ENCODE measurements at places on chromosomes 16 and 17. TPM values are rescaled to one million over a fixed set of nuclear protein-coding genes. Genes with fewer than 3 reads are reported as not detected.

OR3A3 gene
- total RNA-seq = not detected

DNA sequence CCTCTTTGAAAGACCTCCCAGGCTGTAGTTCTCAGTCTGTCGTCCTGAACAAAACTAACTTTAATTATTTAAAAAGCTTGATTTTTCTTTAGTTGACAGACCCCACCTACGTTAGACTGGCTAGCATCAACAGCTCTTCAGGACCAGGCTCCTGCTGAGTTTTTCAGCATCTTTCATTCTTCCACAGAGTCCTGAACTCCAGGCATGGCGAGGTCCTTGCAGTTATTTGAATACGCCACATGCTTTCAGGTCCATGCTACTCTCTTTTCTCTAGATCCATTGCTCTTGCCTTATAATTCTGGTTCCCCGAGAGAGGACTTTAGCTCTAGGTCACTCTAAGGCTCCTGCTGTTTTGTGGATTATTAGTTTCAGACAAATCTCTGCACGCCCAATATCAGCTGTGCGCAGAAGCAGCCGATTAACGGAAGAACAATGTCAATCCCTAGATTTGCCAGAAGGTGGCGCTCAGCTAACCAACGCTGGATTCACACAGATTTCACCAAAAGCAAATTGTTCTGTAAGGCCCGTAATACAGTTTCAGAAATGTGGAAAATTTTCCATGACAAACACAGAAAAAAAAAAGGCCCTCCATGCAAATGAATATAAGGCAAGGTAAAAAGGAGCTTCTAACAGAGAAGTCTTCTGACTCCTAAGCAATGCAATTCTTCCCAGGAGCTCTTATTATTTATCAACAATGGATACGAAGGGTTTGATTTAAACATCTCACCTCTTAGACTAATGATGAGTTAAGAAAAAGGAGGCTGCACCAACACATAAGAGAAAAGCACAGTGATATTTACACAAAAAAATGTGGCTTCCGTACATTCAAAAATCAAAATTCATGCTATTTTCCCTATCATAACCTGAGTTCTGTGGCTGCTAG lies 33.5 kb upstream of the BCO1 start:
- peak; percentile 52 for DNase-seq

DNA sequence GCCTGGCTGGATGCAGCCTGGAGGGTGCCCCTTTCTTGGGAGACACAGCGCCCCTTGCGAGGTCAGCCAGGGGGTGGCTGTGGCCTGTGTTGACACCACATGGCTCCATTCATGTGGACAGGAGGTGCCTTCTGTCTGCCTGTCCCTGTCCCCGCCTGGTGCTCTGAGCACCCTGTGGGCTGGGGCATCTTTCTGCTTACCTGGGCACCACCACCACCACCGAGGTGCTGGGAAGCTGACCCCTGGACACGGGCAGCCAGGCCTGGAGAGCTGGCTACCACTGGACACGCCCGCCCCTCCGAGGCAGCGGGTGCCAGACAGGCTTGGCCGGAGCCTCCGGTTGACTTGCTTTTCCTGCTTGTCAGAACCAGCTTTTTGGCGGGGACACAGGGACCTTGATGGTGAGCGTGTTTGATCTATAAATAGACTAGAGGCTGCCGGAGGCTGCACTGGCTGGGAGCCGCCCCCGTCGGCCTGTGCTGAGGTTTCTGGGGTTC lies 121.3 kb upstream of the GSE1 start:
- peak; percentile 27 for DNase-seq

DNA sequence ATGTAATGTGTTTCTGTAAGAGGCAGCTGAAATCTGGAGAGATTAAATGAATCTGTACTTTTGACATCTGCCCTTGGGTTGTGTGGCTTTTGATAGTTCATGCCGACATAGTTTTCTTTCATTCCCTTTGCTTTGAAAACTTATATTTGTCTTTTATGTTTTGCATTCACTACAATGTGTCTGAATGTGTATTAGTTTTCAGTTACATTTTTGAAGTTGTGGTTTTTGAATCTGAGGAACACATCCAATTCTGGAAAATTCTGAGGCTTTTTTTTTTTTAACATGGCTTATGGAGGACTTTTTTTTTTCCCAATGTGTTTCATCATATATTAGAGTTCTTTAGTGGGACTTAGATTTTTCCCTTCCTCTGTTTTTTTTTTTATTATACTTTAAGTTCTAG lies 683.7 kb upstream of the SOX9 start:
- no peak for DNase-seq

CBX2 gene
- total RNA-seq = 4.0 TPM

TEFM gene
- 19.4 TPM for total RNA-seq

GRCh38 chr17:17269926-17270773 lies 10.9 kb downstream of the COPS3 start:
- DNase-seq = no peak

- peak; percentile 97 for DNase-seq
Measured at GRCh38 chr16:53090591-53091411, 36.0 kb downstream of the CHD9 start.

DNA sequence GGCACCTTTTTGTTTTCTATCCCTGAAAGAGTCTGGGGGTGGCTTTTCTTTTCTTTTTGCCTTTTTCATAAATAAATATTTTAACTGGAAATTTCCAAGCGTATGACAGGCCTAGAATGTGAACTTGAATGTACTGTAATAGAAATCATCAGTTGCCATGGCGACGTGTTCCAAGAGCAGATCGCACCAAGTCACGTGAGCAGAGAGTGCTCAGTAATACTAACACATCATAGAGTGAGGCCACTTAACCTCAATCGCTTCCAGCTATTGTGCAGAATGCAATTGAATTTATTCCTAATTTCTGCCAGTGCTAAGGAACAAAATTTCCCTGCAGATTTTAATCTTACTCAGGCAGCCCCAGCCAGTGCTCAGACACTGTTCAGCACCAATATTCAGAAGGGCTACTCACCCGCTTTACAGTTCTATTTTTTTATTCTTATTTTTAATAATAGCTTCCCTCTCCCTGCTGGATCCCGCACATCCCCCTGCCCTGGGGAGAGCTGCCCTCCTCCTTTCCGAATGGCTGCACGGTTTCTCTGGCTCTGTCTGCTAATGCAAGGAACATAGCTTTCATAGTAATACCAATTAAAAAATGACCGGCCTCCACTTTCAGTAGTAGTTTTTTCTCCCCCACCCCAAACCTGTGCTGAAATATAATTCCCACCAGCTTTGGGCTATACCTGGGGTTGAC lies 26.2 kb upstream of the PMFBP1 start:
- DNase-seq = peak; percentile 68

DNA sequence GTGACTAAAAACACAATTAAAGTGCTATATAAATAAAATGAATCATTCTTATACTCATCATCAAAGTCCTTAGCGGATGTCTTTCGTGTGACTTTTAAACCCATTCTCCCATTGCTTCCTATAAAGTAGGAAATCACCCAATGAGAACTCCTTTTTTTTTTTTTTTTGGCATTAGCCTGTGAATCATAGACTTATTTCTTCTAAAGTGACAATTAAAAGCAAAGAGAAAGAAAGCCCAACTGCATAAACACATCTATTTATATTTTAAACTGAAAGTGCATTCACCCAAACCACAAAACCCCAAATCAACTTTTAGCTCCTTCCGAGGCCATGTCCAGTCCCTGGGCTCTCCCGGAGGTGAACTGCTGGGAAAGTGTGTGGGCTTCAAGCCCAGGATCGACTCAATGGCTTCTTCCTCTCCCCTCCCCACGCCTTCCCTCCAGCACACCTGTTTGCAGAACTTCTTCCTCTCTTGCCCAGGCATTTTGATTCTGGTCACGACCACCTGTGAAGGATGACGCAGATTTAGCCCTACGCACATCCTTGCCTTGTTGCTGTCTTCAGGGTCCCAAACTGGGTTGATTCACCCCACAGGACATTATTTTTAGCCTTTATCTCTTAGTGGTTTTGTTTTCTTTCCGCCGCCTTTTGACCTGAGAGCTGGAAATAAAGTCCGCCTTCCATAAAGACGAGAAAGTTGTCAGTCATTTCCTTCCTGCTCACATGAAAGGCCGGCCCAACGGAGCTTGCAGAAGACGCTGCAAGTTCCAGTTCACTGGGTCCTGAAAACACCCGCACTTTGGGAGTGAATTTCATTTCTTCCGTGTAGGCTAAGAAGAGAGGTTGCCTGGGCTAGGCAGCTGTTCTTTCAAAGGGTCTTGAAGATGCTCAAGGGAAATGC lies 166.8 kb downstream of the MAP2K6 start:
- peak; percentile 84 for DNase-seq

DNA sequence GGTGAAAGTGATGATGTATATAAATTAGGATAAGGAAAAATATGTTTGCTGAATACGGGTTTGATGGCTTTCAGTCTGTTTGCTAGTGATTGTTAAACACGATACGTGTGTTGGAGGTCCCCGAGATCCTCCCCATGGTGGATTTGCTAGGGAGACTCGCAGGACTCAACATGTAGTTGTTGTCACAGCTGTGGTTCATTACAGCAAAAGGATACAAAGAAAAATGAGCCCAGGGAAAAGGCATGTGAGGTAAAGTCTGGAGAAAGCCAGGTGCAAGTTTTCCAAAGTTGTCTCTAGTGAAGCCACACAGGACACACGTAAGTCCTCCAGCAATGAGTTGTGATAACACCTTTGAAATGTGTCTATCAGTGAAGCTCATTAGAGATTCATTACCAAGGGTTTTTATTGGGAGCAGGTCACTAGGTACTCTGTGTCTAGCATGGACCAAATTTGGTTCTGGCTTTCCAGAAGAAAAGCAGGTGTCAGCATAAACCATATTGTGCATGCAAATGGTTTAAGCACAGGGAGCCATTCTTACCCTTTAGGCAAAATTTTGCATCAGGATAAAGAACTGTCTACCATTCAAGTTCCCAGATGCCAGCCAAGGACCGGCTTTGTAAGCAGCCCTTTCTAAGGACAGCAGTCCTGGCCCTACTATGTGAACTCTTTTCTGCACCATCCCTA lies 215.2 kb upstream of the WSCD1 start:
- DNase-seq = no peak

SNF8 gene
- total RNA-seq = 83.4 TPM

VPS4A gene
- total RNA-seq = 32.1 TPM

GRCh38 chr16:57865746-57866528 lies 63.6 kb upstream of the KIFC3 start:
- peak; percentile 57 for DNase-seq

- DNase-seq = no peak
Measured at GRCh38 chr16:11245988-11246387, 10.0 kb downstream of the SOCS1 start.

DNA sequence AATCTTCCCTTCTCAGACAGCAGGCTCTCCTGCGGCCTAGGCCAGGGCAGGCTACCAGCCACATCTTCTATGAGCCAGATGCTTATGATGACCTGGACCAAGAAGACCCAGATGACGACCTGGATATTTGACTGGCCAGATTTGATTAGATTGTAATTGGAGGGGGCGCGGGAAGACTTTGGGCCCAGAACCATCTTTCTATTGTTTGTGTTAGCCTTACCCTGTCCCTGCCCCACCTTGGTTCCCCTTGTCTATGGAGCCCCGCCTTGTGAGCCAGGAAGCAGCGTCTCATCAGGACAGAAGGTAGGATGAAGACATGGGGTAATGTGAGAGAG lies 2.8 kb downstream of the CLDN7 start:
- no peak for DNase-seq

RNF112 gene
- total RNA-seq = not detected

DNA sequence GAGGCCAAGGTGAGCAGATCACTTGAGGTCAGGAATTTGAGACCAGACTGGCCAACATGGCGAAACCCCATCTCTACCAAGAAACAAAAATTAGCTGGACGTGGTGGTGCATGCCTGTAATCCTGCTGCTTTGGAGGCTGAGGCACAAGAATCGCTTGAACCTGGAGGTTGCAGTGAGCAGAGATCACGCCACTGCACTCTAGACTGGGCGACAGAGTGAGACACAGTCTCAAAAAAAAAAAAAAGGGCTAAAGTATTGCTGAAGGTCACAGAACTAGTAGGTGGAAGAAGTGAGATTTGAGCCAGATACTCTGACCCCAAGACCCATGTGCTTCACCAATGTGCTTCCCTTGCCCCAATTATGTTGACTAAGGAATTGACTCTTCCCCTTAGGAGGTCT lies 112.0 kb downstream of the NPIPB5 start:
- no peak for DNase-seq

DNA sequence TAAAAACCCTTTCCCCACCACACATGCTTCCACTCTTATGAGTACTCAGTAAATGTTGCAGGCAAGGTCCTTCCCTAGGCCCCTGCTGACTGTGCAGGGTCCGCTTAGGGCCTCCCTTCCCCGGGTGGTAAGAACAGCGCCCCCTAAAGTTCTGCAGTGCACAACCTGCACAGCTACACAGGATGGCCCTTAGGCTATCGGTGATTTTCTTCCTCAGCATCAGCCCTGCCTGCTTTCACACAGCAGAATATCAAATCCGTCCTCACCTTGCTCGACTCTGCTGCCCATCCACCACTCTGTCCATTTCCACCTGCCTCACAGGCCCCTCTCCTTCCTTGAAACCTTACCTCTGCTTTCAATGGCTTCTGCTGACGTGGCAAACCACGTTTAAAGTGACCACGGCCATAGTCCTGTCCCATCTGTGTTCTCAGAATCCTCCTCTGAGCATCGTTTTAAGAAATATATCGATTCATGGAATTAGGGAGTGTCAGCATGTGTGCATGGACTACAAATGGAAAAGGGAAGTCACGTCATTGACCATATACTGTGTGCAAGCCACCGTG lies 51.4 kb upstream of the TMEM132E start:
- DNase-seq = no peak

DNA sequence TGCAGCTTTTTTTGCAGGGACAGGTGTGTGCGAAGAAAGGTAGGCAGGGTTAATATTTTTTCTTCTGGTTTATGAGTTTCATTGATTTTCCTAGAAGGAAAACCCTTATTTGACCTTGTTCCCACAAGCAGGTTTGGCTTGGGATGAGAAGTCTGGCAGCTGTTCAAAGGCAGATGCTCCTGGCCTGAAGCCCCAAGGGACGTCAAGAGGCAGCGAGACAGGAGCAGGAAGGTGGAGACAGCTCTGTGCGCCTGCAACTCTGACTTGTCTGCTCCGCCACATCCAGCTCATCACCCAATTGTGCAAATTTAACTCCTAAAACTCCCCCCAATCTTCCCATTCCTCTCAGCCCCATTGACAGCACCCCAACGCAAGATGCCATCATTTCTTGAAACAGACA lies 136.8 kb upstream of the XYLT1 start:
- DNase-seq = peak; percentile 35

DNA sequence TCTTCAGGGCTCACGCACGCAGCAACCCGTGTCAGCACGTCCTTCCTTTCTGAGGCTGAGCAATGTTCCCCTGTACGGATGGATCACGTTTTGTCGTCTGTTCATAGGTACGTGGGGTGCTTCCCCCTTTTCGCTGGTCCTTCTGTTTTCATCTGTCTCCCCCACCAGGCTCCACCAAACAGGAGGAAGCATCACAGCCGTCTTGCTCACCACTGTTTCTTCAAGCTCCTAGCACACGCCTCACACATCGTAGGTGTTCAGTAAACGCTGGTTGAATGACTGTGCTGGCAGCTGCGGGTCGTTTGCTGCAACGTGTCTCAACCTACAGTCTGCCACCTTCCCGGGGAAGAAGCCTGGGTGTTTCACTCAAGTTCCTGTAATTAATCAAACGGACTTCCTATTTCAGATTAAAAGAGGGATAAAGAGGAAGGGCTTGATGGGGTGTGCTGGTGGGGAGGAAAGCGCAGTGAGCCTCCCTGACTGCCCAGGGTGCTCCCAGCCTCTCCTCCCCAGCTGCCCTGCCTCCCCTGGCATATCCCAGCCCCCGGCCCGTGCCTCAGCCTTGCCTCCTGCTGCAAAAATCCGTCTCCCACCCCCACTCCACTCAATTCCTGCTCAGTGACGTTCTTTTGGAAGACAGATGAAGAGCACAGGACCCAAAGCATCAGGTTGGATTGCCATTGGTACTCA lies 76.7 kb upstream of the DOC2B start:
- DNase-seq = no peak

Measured in M059J (cell line).